ENCODE measurements at places on chromosomes 12 and 14.

GRCh38 chr12:106645465-106646330, 62.9 kb downstream of the RFX4 start:
- no peak for DNase-seq

- no peak for DNase-seq
Measured at GRCh38 chr12:39074063-39074462, 168.7 kb upstream of the CPNE8 start.

- no peak for DNase-seq
Measured at GRCh38 chr14:24965934-24966578, 83.9 kb downstream of the STXBP6 start.

- DNase-seq = no peak
Measured at GRCh38 chr14:58947156-58947555, 241.3 kb upstream of the DAAM1 start.

Measured in NCI-H1092 (cell line).